ENCODE measurements at places on chromosomes 16 and 17. TPM values are rescaled to one million over a fixed set of nuclear protein-coding genes. Genes with fewer than 3 reads are reported as not detected.
A peak's percentile ranks its signal among the peaks of the same experiment; 100 is the strongest.

Gene IRF8
- total RNA-seq, result not detected

Gene ABI3
- 2.4 TPM for total RNA-seq

Gene KRTAP3-1
- not detected for total RNA-seq

- no peaks in the 10 kb centered on the region for H3K27me3 ChIP-seq
- no peak for DNase-seq
- H3K4me1 ChIP-seq, result no peaks in the 10 kb centered on the region
- no peaks in the 10 kb centered on the region for H3K36me3 ChIP-seq
- H3K4me3 ChIP-seq, result no peak overlapping the region
- H3K27ac ChIP-seq, result no peak overlapping the region
These were observed 216.3 kb downstream of the PRKCA start for GRCh38 chr17:66518677-66519076.

- H3K27me3 ChIP-seq, result no peaks in the 10 kb centered on the region
- H3K4me3 ChIP-seq, result no peak overlapping the region
- no peaks in the 10 kb centered on the region for H3K4me1 ChIP-seq
- H3K36me3 ChIP-seq, result peaks cover 11% of the 10 kb centered on the region
These were observed 146.4 kb upstream of the CHMP6 start for GRCh38 chr17:80845069-80845862.

- peaks cover 49% of the 10 kb centered on the region for H3K27me3 ChIP-seq
- no peaks in the 10 kb centered on the region for H3K36me3 ChIP-seq
These were observed 49.8 kb upstream of the BAHCC1 start for GRCh38 chr17:81345228-81346089.

DNA sequence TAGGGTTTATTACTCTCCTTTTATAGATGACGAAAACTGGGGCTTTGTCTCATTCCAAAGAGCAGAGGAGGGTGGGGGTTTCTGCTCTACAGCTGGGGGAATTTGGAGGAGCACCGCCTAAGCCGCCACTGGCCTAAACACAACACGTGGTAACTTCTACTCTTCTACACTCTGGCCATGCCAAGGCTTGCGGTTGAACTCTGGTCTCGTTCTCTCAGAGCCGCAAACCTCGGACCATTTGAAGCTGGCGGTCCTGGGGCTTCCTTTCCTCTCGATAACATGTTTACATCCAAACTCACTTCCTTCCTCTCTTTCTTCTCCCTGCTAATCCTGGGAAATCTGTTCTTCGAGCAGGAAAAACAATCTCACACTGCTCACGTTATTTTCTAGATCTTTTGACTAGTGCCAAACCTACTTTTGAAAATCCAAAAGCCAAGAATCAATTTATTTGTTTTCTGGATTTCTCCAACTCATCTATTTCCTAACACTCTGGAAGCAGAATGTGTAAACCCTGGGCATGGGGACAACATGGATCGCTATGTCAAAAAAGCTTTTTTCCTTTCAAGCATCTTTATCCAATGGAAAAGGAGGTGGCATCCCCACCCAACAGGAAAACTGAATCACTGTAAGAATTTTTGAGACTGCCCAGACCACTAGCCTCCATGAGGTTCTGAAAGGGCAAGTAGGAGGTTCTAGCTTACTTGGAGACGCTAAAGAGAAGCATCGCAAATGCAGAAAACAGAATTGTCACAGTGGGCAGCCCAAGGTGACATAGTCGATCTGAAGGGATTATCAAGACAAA lies 13.6 kb upstream of the EEF2K start:
- H3K27ac ChIP-seq, result no peak overlapping the region
- peak; percentile 63 for DNase-seq
- peak overlapping the region; percentile 84 for H3K4me3 ChIP-seq
- no peaks in the 10 kb centered on the region for H3K4me1 ChIP-seq
- H3K36me3 ChIP-seq, result no peaks in the 10 kb centered on the region
- H3K27me3 ChIP-seq, result no peaks in the 10 kb centered on the region

GRCh38 chr17:44039829-44040635 lies 25.3 kb upstream of the TMEM101 start:
- no peak overlapping the region for H3K27ac ChIP-seq
- no peak overlapping the region for H3K4me3 ChIP-seq
- H3K4me1 ChIP-seq, result no peaks in the 10 kb centered on the region
- peaks cover 22% of the 10 kb centered on the region for H3K36me3 ChIP-seq
- H3K27me3 ChIP-seq, result no peaks in the 10 kb centered on the region

DNA sequence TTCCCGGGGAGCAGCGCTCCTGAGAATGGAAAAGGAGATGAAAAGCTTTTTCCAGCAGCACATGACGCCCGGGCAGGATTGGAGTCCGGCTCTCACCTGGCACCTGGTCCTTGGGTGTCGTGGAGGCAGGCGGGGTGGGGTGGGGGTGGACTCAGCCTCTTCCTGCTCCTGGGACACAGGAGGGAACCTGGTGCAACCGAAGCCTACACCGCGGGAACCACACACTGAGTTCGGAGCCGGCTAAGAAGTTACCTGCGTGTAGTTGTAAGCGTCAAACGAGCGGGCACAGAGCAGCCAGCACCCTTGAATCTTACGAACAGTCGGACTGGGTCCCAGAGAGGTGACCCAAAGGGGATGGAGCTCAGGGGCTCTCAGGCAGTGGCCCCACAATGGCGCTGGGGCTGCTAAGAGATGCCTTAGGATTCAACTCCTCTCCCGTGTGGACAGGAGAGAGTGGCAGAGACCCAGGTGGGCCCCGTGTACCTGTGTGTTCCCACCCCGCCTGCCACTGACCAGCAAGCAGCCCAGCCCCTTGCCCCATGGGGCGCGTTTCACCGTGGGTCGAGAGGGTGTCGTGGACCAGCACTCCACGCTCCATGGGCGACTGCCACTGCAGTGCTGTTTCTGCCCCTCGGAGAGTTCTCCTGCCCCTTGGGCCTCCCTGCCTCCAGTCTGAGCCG lies 105.8 kb upstream of the METRNL start:
- H3K27ac ChIP-seq, result no peak overlapping the region
- H3K4me3 ChIP-seq, result no peak overlapping the region
- DNase-seq, result peak; percentile 22
- H3K4me1 ChIP-seq, result no peaks in the 10 kb centered on the region
- H3K36me3 ChIP-seq, result peaks cover 5% of the 10 kb centered on the region
- H3K27me3 ChIP-seq, result no peaks in the 10 kb centered on the region

DNA sequence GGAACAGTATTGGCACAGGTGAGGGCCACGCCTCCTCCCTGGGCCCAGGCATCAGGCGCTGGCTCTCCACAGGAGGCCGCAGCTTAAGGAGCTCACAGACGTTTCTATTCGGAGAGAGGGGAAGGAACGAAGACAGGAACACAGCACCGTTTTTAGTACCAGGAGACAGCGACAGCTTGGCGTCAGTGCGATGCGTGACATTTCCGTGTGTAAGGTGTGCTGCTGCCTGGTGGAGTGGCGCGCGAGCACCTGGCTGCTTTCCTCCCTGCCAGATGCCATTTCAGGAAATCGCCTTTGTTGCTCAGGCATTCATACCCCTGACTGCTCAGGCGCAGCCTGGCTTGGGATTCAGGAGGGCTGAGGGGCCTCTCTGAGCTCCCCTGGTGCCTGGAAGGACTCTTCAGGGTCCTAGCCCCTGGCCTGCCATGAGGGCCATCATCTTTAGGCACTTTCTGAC lies 367.5 kb downstream of the CPPED1 start:
- H3K27ac ChIP-seq, result no peak overlapping the region
- DNase-seq, result peak; percentile 70
- peak overlapping the region; percentile 59 for H3K4me3 ChIP-seq

Data from H9 (cell line).